GM12892 (cell line): ENCODE measurements at places on chromosomes 4 and X.

- no peak for DNase-seq
Measured at GRCh38 chr4:159736411-159736810, 633.5 kb downstream of the RAPGEF2 start.

DNA sequence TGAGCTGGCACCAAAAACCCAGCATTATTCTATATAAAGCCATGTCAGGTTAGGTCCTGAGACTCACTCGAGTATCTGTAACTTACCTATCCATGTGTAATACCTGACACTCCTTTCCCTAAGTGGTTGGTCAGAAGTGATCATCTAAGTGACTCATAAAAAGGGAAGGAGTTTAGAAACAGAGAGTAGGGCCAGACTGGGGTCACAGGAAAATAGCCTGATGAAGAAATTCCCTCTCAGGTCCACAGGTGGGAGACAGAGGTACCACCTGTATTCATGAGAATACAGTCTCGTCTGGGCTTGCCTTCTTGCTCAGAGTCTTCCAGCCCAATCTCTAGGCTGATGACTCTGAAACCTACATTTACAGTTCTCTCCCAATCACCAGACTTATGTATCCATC is 161.8 kb upstream of the MAP3K15 start:
- no peak for DNase-seq

DNA sequence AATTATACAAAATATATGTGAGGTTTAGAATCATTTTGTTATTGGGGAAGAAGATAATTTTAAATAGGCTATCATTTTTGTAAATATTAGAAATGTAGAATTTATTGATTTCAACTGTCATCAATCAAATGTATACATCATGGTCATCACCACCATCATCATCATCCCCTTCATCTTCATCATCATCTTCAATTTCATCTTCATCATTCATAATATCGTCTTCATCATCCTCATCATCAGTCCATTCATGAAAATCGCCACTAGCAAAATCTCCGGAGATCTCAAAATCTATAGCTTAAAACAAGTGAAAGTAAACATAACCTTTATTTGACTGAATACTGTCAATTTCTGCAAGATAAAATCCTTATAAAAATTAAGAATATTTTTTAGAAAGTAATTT is 499.5 kb downstream of the SPOCK3 start:
- DNase-seq = no peak

GRCh38 chr4:8401665-8402064 is 38.9 kb downstream of the ACOX3 start:
- DNase-seq = no peak

DNA sequence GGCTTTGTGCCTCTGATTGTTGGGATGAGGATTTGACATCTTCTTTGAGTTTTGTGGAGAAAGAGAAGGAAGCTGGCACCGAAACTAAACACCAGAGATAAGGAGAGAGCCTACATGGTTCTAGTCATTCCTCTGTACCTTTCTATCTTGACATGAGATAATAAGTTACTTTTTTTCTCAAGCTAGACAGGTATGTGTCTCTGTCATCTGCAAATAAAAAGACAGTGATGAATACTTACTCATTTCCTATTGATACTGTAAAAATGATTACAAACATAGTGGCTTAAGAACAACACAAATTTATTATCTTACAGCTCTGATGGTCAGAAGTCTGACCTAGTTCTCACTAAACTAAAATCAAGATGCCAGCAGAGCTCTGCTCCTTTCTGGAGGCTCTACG is 1391.2 kb downstream of the STIM2 start:
- no peak for DNase-seq

- DNase-seq = no peak
Measured at GRCh38 chr4:173464481-173464880, 65.5 kb downstream of the HAND2 start.

DNA sequence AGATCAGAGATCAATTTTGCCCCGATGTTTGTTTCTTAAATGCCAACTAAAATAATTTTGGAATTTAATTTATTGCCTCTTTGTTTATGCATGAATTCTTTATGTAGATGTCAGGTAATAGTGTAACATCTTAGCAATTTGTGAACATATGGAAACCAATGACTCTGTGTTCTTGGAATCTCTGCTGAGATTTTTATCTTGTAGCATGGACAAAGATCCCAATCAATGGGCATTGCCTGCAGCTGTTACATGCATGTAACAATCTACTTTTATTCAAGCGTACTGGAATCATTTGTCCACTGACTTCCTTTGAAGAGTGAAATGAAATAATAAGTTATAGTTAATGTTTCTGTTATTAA is 61.6 kb upstream of the ARSJ start:
- no peak for DNase-seq

GRCh38 chr4:137124278-137124932 is 407.9 kb downstream of the PCDH18 start:
- DNase-seq = no peak

DNA sequence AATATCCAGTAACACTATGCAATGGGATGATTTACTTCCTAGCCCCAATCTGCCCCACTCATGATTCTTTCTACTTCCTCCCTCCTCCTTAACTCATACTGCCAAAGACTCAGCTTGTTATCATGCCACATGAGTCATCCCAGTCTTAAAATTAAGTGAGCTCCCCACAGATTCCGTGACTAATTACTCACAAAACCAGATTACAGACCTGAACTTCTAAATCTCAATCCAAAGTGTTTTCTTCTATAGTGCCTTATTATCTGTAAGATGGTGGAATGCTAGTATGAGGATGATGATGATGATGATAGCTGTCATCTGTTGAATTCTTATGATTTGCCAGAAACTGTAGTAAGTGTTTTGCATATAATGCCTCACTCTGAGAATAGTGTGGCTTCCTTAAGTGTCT is 27.7 kb upstream of the GPC3 start:
- no peak for DNase-seq

- no peak for DNase-seq
Measured at GRCh38 chr4:1602655-1603412, 81.3 kb downstream of the FAM53A start.

- no peak for DNase-seq
Measured at GRCh38 chr4:132646186-132646585, 502.9 kb upstream of the PCDH10 start.

DNA sequence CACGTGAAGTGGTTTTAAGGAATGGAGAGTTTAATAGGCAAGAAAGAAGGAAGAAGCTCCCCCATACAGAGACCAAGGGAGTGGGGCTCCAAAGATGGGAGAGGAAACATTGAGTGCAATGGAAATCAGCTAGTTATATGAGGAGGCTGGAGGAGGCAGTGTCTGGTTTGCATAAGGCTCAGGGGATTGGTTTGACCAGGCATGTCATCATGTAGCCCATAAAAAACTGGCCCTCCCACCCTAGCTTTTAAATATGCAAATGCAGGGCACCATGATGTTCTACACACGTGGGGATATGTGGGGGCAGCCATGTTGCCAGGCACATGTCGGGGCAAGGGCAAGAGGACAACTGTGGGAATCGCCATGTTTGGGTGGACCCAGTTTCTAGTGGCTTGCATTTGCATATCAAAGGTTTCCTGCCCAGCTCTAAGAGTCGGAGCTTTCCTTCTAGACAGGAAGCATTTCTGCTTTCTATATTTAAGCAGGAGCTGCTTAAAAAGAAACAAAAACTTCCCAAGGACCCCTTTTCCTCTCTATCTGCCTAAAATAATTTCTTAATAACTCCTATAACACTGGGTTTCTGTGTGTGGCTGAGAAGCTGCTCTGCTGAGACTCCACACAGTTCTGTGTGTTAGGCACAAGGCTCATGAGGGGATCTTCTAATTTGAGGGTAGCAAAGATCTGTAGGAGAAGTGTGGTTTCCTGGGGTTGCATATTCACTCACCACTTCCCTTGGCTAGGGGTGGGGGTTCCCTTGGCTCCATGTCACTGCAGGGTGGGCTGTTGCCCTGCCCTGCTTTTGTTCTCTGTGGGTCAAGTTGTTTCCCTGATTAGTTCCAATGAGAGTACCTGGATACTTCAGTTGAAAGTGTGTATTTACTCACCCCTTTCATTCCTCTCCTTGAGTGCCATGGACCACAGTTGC is 113.5 kb downstream of the VSIG4 start:
- no peak for DNase-seq

DNA sequence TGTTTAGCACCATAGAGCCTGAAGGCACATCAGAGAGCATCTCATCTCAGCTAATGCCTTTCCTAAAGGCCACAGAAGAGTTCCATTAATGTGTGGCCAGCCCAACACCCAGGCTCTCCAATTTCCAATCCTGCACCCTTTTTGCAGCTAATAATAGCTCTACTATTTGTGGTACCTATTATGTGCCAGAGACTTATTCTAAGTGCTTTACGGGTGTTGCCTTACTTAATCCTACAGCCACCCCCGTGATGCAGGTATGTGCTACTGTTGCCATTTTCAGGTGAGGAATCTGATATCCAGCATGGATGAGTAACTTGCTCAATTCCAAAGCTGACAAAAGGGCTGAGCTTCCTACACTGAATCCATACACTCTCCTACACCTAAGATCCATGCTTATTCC is 217.6 kb upstream of the GALNT7 start:
- DNase-seq = no peak

DNA sequence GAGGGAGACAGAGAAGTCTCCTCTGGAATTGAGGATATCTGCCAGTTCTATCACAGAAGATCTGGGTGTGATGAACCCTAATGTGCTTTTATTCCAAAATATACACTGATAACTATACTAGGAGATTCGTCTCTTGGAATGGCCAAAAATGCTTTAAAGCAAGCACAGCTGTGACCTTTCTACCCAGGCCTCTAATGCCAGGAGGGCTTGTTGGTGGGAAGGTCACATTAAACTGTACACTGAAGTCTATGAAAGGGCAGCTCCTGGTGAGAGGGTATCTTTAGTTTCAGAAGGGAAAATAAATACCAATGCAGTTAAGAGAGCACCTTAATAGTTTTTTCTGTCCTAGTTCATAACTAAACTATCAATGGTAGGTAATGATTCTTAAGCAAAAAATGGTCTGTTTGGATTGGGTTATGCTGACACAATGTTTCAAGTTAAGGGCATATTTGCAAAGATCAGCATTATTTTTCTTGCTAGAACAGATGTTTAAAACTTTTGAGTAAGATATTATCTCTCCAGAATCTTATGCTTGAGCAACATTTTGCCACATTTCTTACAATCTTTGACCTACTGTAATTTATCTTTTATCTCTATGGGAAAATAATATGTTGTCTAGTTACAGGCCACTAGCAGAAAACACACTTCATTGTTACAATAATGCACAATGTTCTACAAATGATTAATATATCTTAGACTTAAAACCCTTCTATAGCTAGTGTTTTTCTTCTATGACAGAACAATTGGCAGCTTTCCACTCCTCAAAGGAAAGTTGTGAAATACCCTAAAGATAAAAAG is 59.6 kb downstream of the SEC24D start:
- DNase-seq = no peak

DNA sequence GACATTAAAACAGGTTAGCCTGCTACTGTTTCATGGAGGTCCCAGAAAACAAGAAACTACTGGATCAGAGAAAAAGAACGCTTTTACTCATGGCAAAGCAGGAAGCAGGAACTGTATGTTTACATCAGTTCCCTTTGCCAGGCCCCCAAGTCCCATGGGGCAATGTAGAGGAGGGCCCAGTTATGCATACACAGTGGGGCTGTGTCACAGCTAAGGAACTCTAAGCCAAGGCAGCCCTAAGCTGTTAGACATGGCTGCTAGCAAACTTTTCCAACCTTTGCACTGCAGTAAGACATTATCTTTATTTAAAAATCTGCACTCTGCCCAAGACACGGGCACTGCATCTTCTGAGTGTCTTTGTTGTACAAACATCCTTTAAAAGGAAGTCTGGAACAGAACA is 975.8 kb downstream of the C4orf33 start:
- no peak for DNase-seq

GRCh38 chr4:81982846-81983540 is 390.8 kb downstream of the HNRNPD start:
- DNase-seq = no peak

- DNase-seq = no peak
Measured at GRCh38 chrX:16765594-16765993, 20.7 kb upstream of the TXLNG start.

DNA sequence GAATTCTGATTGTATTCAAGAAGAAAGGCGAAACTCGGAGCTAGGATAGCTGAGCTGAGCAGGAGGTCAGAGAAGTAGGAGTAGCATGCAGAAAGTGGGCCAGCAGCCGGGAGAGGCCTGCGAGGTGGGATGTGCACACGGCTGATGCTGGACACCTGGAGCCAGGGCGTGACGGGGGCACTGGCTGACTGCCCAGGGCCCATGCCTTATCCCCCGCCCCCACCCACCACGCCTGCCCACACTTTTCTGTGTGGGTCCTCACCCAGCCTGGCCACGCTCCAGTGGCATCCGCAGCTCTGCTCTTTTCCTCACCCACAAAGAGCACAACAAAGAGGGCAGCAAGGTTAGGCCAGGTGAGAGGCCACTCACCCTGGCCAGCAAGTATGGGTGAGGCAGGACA is 30.0 kb upstream of the IRF2 start:
- DNase-seq = no peak

GRCh38 chrX:74523224-74523623 is 91.2 kb downstream of the RLIM start:
- DNase-seq = no peak

- DNase-seq = no peak
Measured at GRCh38 chr4:8771258-8771590, 100.4 kb downstream of the HMX1 start.

GRCh38 chr4:121233982-121234381 is 69.9 kb upstream of the TNIP3 start:
- DNase-seq = no peak

GRCh38 chr4:47390428-47391125 is 72.9 kb downstream of the COMMD8 start:
- DNase-seq = no peak

DNA sequence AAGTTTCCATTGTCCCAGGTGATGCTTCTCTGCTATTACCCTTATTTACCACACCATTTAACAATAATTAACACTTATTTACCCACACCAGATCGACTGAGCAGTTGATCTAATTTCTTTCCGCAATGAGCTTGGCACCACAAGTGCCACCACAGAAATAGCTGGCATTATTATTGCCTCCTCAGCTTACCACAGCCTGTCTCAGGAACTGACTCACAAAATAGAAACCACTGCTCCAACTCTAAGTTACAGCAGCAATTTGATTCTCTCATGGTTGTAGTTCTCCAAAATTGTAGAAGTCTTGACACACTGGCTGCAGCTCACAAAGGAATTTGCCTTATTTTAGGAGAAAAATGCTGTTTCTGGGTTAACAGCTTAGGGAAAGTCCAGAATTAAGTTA is 22.5 kb downstream of the ZNF721 start:
- DNase-seq = no peak

DNA sequence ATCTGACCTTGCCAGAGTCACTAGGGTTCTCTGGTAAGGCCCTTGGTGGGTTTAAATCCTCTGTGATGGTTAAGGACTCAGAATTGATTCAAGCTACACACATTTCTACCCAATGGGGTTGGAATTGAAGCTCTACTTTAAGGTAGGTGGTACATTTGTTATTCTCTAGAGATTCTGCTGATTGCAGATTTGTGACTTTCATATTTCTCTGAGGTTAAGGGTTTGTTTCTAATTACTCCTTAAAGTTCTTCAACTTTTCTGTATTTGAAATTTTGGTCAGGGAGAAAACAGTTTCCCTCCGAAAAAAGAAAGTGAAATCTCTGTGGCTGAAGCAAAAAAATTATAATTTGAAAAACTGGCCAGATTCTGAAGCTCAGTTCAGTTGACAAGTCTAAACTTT is 25.8 kb upstream of the USP46 start:
- no peak for DNase-seq
